Activated T-cell treated with anti-CD3 and anti-CD28 coated beads, Interleukin-2, amount 50 U/mL, for 24 hours (primary cell): ENCODE measurements at places on chromosomes 6 and 20.

DNA sequence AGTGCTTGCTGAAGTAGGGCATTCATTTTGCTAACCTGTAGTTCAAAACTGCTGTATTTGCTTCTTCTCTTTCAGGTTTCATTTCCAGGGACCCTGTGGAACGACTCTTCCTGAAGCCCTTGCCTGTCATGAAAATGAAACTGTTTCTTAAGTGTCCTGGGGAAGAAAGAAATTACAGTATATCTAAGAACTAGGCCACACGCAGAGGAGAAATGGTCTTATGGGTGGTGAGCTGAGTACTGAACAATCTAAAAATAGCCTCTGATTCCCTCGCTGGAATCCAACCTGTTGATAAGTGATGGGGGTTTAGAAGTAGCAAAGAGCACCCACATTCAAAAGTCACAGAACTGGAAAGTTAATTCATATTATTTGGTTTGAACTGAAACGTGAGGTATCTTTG is 3.4 kb upstream of the NOL7 start:
- no peak for DNase-seq

DNA sequence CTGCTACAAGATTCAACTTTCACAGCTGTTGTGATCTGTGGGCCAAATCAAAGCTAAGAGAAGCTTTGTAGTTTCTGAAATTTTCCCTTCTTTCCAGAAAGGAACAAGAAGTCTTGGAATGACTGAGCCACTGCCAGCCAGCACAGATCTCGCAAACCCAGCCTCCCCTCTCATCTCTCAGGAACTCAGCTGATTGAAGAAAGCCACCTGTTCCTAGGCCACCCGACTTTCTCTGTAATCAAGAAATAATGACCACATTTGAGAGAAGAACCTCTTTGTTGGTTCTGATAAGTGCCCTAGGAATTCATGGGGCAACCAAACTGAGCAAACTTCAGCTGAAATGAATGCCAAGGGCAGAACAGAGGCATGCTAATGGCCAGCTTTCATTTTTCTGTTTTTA is 61.7 kb downstream of the HDGFL1 start:
- DNase-seq: no peak

DNA sequence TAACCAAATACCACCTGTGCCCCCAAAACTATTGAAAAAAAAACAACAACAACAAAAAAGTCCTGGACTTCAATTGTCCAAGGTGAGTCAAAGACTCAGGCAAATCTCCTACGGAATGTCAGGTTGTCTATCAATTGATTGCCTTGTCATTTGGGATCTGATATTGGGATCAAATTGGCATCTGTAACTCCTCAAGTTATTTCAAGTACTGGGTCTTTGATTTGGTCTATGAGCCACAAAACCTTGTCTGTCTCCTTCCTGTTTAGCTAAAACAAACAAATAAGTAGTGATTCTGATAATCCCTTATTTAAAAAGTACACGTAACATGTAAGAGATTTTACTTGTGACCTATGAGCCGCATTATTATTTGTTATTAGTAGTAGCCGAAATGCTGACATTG is 231.6 kb upstream of the ZNF217 start:
- no peak for DNase-seq

GRCh38 chr20:57685146-57685758 is 24.6 kb downstream of the PMEPA1 start:
- no peak for DNase-seq

GRCh38 chr20:35616465-35617396 is 1.1 kb downstream of the SPAG4 start:
- no peak for DNase-seq

- DNase-seq: no peak
These were observed 5.2 kb downstream of the SIRPA start for GRCh38 chr20:1900321-1900801.

DNA sequence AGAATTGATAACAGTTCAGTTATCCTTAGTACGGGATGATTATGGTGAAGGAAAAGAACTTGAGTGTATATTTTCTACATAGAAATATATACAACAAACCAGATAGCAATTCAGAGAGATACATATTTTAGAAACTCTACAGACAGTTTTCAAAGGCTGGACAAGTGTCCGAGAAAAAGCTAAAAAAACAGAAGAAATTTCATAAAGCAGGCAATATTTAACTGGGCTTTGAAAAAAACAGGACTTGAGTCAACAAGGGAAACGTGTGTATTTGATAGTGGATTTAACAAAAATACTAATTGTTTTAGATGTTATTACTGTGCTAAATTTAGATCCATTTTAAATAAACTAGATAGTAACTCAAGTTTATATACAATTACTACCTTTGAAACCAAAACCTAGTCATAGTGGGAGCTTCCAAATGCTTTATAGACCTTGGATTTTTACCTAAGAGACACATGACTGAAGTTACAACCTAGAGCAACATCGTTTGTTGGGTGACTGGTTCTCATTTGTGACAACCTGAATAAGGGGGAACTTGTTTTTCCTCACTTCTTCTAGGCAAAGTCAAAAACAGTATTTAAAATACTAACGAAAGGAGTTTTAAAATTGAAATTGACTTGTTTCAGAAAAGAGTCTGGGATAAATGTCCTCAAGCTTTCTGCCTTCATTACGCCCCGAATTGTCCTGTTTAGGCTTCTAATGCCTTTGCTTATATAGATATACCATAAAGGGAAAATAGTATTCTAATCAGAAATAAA is 116.7 kb upstream of the PRSS16 start:
- DNase-seq: no peak

DNA sequence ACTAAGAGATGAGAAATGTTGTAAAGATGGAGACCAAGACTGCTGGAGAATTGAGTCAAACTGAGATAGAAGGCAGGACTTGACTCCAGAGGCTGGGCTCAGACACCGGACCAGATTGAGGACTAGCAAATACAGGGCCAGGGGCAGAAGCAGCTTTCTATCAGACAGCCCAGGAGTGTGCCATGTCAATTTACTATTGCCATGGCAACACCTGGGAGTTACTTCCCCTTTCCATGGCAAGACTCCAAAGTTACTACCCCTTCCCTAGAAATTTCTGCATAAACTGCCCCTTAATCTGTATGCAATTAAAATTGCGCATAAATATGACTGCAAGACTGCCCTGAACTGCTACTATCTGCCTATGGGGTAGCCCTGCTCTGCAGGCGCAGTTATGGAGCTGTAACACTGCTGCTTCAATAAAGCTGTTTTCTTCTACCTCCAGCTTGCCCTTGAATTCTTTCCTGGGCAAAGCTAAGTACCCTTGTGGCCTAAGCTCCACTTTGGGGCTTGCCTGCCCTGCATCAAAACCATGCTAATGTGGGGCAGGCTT is 90.1 kb upstream of the EDN1 start:
- DNase-seq: no peak

GRCh38 chr20:46130534-46130933 is 12.4 kb downstream of the CD40 start:
- DNase-seq: no peak

- DNase-seq: no peak
These were observed 245.3 kb downstream of the QKI start for GRCh38 chr6:163659803-163660202.

GRCh38 chr20:2757001-2757400 is 43.4 kb downstream of the CPXM1 start:
- DNase-seq: no peak

- no peak for DNase-seq
These were observed 38.1 kb upstream of the ISM1 start for GRCh38 chr20:13183005-13183404.

- no peak for DNase-seq
These were observed 76.6 kb upstream of the CST7 start for GRCh38 chr20:24872291-24873024.

GRCh38 chr20:51128198-51128597 is 105.3 kb upstream of the KCNG1 start:
- DNase-seq: no peak

GRCh38 chr6:5190507-5190906 is 70.2 kb downstream of the LYRM4 start:
- DNase-seq: no peak

GRCh38 chr6:77231438-77232305 is 231.6 kb downstream of the HTR1B start:
- no peak for DNase-seq

- no peak for DNase-seq
These were observed 157.3 kb downstream of the TAF4 start for GRCh38 chr20:61908057-61909026.

GRCh38 chr20:43586641-43587040 is 4.1 kb upstream of the IFT52 start:
- no peak for DNase-seq

DNA sequence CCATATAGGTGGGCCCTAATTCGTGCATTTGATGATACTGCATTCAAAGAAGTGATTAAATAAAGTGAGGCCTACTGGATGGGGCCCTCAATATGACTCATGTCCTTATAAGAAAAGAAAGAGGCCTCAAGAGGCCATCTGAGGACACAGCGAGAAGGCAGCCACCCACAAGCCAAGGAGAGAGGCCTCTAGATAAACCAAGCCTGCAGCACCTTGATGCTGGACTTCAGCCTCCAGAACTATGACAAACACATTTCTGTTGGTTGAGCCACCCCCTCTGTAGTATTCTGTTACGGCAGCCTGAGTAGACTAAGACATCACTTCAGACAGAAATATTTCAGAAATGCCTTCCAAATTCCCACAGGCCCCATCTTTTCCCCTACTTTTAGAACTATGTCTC is 82.5 kb upstream of the PLEKHG1 start:
- DNase-seq: no peak

DNA sequence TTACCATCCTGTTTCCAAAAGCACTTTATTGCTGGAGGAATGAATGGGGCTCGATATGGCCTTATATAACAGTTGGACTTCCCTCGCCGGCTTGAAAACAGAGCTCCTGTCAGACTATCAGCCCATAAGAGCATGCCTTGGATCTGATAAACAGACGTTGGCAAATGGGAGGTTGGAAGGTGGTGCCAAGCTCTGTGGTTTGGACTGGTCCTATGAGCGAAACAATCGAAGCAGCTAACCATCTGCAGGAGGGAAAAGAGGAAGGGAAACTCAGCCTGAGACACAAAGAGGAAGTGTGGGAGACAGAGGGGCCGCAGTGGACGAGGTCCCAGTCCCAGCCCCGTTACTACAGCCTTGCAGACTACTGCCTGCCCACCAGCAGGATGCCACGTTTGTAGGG is 92.9 kb downstream of the TFAP2C start:
- no peak for DNase-seq

GRCh38 chr20:57786304-57786932 is 76.6 kb upstream of the PMEPA1 start:
- no peak for DNase-seq

GRCh38 chr6:66533921-66534404 is 826.9 kb upstream of the EYS start:
- DNase-seq: no peak

DNA sequence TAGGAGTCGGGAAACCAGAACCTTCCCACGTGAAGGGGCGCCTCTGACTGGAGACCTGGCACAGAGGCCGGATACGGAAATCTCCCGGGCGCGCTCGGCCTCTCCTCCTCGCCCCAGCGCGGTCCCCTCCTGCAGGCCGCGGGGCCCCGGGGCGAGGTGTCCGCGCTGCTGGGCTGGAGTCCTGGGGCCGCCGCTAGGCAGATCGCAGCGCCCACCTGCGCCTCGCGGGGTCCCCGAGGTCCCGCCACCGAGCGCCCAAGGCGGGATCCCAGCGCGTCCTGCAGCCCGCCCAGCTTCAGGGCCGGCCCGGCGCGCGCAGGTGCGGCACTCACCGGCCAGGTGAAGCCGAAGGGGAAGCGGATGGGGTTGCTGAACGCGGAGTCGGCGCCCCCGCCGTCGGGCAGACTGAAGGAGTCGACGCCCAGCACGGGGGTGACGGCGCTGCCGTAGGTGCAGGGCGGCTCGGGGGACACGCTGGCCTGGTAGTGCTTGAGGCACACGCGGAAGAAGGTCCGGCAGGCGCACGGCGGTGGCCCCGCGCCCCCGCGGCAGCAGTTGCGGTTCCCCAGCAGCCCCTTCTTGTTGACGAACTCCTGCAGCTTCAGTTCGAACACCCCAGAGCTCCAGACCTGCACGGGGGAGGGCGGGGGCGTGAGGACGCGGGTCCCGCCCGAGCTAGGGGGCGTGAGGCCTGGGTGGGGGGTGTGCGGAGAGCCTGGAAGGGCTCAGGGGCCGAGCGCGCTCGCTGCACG is 1.5 kb downstream of the DLL1 start:
- DNase-seq: peak; percentile 60

GRCh38 chr20:14310977-14311627 is 26.3 kb downstream of the FLRT3 start:
- no peak for DNase-seq

DNA sequence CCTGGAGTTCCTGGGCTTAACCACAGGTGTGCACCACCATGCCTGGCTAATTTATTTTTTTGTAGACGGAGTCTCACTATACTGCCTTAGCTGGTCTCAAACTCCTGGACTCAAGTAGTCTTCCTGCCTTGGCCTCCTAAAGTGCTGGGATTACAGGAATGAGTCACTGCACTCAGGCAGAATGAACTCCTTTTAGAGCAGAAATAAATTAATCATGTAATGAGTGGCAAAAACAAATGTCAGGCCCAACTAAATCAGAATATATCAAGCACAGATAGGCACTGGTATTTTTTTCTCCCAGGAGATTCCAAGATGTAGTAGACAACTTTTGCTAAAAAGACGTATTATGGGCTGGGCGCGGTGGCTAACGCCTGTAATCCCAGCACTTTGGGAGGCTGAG is 2.6 kb downstream of the RPS10 start:
- no peak for DNase-seq

DNA sequence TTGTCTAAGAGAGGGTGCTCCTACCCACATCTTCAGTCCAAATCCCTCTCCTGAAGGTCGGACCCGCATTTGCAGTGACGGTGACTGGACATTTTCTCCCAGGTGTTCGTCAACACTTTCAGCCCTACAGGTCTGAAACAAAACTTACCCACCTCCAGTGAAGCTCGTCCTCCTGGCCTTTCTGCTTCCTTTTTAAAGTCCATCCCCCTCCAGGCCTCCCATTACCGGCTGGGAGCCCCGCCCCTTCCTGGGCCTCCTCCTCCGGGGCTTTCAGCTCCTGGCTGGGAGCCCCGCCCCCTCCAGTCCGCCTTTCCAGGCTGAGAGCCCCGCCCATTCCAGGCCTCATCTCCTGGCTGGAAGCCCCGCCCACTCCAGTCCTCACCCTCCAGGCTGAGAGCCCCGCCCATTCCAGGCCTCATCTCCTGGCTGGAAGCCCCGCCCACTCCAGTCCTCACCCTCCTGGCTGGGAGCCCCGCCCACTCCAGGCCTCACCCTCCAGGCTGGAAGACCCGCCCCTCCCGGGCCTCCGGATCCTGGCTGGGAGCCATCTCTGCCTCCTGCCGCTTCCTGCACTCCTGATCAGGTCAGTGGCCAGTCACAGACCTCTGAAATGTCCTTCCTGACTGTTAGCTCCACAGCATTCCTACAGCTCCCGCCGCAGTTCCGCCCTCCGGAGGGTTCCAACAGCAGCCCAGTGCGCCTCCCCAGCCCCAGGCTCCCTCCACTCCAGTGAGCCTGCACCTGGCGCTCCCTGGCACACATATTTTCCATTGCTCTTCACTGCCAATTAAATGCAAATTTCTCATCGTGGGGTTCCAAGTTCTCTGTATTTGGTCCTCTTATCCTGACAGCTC is 98.5 kb downstream of the LY86 start:
- DNase-seq: peak; percentile 59

DNA sequence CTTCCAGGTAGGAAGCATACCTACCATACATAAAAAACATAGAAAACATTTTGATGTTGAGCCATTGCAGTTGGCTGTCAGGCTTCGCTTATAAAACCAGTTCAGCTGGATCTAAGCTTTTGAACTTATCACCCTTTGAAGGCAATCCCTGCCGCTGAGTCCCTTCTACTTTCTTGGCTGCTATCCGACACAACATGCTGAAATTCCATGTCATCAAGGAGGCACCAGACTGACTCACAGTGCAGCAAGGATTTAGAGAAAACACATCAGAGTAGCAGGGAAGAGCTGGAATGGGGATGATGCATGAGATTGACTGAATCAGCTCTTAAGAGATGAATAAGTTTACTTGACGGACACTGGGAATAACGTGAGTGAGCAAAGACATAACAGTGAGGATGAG is 135.0 kb upstream of the MAN1A1 start:
- no peak for DNase-seq
